ENCODE measurements at places on chromosomes 12 and 14.

GRCh38 chr14:30759172-30760125 is 114.9 kb upstream of the COCH start:
- DNase-seq, result no peak

GRCh38 chr12:570435-570920 is 92.8 kb downstream of the NINJ2 start:
- DNase-seq, result peak; percentile 22

GRCh38 chr14:23320584-23321571 is at the start of gene PABPN1:
PABPN1 (plus strand) TSS chr14:23321457; CDS start chr14:23321470, 13 bp downstream.
- DNase-seq, result peak; percentile 99

DNA sequence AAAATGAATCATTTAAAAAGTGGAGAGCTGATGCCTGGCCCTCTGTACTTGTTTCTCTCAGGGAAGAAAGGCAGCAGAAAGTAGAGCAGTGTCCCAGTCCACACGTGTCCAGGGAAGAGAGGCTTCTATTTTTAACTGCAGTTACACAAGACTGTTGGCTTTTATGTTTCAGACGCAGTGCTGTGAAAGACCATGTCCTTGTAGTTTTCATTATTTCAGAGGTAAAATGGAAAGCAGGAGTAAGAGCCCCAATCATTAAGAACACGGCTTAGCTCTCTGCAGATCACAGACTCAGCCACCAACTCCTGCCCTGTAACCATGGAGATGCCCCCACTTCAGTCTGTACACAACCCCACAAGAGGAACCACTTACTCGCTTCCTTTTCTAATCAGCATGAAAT is 336.3 kb downstream of the DAD1 start:
- no peak for DNase-seq

DNA sequence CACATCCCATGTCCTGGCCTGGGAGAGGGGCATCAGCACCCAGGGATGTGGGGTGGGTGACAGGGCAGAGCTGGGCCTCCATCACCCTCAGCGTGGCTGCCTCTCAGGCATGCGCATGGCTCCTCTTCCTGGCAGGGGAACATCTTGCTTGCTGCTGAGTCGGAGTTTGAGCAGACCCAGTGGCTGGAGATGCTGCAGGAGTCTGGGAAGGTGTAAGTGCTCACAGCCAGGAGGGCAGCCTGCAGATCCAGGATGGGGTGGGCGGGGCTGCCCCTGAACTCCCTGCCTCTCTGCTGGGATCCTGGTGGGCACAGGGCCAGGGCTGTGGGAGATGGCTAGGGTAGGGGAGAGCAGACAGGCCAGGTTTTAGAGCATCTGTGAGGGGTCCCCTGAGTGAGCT is 16.2 kb downstream of the PLEKHD1 start:
- no peak for DNase-seq

GRCh38 chr12:63266988-63267387 is 116.0 kb upstream of the AVPR1A start:
- no peak for DNase-seq

DNA sequence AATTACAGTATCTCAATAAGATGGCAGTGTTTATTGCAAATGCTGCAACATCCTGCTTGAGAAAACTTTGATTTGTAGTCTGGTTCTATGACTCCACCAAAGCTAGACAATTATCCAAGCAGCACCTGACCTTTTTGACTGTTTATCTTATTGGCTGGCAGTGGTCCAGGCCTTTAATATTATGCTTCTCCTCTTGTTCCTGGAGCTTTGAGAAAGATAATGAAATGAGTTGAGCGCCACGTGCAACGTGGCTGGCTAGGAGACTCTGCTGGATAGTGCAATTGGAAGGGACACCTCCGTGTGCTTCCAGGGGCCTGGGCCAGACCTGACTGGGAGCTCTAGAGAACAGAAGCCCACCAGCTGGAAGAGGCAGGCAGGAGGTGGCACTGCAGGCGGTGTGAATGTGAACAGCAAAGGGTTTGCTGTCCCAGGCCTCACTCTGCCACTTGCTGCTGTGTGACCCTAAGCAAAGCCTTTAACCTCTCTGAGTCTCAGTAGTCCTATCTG is 349.3 kb downstream of the CACNA1C start:
- no peak for DNase-seq

DNA sequence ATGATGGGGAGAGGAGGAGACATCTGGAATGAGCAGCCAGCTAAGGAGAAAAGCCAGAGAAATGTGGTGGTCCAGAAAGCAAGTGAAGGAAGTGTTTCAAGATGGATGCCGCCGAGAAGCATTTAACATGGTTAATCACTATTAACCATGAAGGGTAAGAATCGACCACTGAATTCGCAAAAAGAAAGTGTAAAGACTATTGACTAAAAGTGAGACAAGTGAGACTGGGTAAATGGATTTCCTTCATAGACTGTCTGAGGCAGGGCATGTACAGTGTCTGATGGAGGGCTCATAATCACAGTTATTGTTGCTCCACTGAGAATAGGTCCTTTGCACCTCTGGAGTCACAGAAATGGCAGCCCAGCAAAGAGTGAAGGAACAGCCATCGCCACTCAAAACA is 25.3 kb upstream of the CLMN start:
- DNase-seq, result no peak

GRCh38 chr12:77382096-77382742 is 316.9 kb upstream of the E2F7 start:
- DNase-seq, result no peak

DNA sequence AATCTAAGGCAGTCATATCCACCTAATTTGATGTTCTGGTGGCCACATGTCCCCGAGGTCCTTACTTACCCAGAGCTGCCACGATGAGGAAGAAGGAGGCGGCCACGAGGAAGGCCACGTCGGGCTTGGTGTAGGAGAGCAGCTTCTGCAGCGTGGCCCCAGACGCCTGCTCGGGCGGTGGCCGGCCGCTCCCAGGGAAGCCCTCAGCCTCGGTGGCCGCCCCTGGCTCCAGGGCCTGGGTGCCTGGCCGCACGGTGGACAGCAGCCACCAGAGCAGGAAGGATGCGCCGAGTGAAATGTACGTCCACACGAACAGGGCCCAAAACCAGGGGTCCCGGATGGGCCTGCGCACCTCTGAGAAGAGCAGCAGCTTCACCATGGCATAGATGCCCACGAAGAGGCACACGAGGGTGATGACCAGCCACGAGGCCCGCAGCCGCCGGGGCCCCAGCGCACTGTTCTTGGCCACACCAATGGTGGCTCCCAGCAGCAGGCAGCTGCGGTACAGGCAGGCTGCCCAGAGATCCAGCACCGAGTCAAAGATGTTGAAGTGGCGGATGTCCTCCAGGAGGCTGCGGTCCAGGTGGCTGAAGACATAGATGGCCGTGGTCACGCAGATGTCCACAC is 6.6 kb downstream of the ABCB9 start:
- no peak for DNase-seq

DNA sequence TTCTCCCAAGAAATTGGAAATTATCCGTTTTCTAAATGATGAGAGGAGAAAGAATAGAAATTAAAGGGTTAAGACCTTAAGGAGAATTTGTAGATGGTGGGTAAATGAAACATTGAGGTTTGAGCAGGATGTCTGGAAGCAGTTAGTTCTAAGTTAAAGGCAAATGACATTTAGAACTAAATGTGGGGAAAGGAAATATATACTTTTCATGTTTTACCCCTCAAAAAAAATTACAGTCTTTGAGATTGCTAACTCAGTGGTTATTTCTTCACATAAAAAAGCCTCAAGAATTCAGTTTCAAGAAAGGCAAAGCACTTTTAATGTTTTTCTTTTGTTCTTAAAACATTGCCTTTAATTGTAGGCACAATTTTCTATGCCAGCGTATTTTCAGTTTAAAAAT is 114.0 kb downstream of the PLEKHA5 start:
- DNase-seq, result no peak

GRCh38 chr14:104803280-104803911 is 2.5 kb downstream of the ZBTB42 start:
- DNase-seq, result no peak

DNA sequence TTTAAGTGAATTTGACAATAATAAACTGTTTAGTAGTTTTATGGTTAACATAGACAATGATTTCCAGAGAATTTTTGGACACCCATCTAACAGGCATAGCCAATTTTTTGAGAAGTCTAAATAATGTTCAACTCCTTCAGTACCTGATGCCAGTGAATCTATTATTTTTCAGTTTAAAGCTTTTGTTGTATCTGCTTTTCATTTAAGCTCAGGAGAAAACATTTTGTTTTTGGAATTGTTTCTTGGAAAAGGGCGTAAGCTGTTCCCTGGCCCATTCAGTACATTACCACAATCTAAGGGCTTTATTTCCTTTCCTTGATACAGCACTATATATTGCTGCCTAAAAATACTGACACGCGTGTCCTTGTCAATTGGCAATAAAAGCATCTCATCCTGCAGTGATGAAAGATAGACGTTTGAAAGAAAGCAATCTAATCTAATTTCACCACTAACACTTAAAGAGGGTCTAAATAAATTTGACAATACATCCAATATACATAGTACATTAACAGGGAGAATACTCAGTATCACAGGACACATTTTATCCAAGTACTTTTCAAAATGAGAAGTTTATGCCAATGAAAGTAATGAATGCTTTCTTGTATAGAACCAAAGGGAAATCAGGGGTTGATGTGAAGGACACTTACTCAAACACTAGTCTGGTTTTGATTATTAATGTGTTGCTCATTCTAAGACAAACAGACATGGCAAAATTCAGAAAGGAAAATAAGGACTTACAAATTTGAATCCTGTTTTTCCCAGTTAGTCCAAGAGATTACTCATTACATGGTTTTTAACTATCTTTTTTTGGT is 104.2 kb upstream of the LGR5 start:
- DNase-seq, result no peak

- no peak for DNase-seq
Measured at GRCh38 chr14:80955416-80955941, at the start of gene TSHR. TSHR (plus strand) TSS chr14:80955621; CDS start chr14:80955681, 60 bp downstream.

- no peak for DNase-seq
Measured at GRCh38 chr14:54483073-54483745, 5.6 kb downstream of the GMFB start.

- DNase-seq, result no peak
Measured at GRCh38 chr14:34580381-34580780, 40.9 kb upstream of the EAPP start.

DNA sequence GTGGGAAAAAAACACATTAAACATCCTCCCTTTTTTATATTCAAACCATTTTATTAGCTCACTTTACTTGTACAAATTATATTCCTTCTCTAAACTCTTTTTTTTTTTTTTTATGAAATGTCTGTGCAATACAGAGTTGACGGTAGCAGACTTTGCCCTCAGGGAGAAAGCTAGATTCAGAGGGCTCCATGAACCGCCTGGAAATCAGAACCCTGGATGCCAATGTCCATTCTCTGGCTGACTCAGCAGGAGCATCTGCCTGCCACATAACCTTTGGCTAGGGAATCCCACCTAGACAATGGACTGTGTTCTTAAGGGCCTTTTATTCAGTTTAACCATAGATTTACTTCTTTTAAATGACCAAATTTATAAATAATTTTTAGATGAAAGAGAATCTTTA is 467.0 kb downstream of the MDGA2 start:
- DNase-seq, result no peak

DNA sequence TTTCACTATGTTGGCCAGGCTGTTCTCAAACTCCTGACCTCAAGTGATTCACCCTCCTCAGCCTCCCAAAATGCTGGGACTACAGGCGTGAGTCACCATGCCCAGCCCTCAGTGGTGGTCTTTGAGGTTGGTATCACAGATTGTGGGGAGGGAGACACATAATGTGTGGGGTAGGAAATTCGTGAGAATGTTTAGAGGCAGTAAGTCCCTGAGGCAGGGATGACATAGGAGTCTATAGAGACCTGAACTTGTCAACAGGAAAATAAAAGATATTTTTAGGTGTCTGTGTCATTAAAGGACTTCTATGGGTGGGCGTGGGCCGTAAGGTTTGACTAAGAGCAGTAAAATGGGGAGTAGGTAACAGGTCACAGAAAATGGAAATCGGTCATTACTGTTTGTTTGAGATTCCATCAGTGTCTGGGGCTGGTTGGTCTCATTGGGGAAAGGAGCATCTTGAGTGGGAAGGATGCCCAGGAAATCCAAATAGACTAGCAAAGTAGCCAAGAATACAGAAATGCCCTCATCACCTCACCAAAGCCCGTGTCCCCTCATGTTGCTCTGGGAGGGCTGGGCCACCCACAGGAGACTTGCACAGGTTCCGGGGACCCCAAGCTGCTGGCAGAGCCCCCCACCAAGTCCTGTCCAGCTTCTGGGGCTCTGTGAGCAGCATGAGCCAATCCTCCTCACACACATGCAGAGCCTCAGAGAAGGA is 63.6 kb upstream of the BCL2L14 start:
- DNase-seq, result no peak

- DNase-seq, result no peak
Measured at GRCh38 chr14:95817271-95817670, 59.4 kb upstream of the TUNAR start.

- no peak for DNase-seq
Measured at GRCh38 chr12:42873401-42873800, 283.9 kb upstream of the PRICKLE1 start.

GRCh38 chr12:120085920-120086645 is 30.5 kb downstream of the RAB35 start:
- no peak for DNase-seq

DNA sequence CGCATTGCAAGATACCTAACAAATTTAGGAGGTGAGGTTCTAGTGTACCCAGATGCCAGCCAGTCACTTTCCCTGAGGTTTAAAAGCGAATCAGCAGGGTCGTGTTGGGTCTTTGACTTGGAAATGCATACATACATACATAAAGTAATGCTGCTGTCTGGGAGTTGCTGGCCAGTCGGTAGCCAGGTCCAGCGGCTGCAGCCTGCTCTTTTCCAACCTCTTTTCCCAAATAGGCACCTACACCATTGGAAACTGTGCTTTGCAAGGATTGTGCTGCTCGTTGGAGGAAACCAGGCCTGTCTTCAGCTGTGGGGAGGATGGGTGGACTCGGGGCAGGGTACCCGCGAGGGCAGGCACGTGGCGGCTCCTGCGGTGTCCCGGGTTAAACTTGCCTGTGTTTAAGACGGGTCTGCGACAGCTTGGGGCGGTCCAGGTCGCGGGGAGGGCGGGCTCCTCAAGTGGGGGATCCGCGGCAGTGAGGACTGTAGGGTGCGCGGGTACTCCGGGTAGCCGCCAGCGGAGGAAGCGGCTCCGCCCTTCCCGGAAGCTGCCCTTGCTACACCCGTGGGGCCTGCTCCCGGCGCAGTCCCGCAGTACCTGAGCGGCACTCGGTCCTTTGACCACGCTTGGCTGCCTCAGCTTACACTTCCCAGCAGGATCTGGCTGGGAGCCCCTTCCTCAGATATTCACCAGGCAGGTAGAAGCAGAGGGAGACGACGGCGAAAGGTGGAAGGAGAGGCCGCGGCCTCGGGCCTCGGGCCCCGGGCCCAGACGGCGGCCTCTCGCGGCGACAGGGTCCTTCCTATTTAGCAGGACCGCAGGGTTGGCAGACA is 2.7 kb downstream of the TTC6 start:
- no peak for DNase-seq

DNA sequence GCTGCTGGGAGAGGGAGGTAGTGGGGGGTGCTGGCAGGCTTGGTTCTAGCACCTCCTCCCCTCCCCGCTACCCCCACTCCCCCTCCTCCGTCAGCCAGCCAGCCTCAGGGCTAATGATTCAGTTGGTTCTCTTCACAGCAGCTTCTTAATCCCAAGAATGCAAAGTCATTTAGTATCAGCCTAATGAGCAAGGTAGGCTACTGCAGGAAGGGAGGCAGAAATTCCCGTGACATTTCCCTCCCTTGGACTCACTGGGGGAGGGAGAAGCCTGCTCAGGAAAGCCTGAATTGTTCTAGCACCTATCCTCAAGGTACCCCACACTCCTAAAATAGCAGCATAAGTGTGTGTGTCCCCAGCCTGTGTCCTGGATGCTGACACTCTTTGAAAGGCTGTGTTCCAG is 29.8 kb downstream of the ITPK1 start:
- no peak for DNase-seq

Data from hippocampal formation (tissue), 2 donors.